ENCODE measurements at places on chromosomes 2 and 18. TPM values are rescaled to one million over a fixed set of nuclear protein-coding genes. Genes with fewer than 3 reads are reported as not detected.

Gene STPG4
- not detected for total RNA-seq

Gene LCT
- total RNA-seq = not detected

Gene CIB4
- total RNA-seq = 0.44 TPM

Gene TNFRSF11A
- 3.6 TPM for total RNA-seq

Gene GALNT13
- total RNA-seq = 3.2 TPM

Gene EHD3
- total RNA-seq = 8.1 TPM

Gene INHA
- total RNA-seq = 16.2 TPM

Gene GPR39
- not detected for total RNA-seq
